Urothelium cell line (cell line): ENCODE measurements at places on chromosomes 1 and 21.

DNA sequence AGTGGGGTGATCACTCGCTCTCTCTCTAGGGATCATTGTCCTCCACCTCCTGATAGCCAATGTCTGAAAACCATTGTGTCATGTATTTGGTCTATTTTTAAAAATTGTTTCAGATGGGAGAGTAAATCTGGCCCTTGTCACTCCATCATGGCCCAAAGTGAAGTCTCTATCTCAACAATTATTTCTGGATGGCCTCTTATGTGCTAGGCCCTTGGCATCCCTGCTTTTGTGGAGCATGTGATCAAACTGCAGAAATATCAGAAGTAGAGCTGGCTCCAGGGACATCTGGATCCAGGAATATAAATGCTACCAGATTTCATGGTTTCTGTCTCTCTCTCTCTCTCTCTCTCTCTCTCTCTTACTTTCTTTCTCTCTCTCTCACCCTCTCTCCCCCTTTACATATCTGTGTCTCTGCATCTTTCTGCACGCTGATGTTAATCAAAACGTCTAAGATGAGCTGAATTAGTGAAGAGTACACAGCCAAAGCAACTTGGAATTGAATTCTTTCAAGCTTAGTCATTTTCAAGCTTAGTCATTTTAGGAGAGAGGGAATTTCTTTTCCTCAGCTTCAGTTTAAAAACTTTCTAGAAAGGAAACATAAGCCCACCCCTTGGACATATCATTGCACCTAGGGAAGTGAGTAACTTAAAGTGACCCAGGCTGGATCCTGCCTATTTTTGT lies 47.4 kb upstream of the DOCK7 start:
- DNase-seq: peak; percentile 26

DNA sequence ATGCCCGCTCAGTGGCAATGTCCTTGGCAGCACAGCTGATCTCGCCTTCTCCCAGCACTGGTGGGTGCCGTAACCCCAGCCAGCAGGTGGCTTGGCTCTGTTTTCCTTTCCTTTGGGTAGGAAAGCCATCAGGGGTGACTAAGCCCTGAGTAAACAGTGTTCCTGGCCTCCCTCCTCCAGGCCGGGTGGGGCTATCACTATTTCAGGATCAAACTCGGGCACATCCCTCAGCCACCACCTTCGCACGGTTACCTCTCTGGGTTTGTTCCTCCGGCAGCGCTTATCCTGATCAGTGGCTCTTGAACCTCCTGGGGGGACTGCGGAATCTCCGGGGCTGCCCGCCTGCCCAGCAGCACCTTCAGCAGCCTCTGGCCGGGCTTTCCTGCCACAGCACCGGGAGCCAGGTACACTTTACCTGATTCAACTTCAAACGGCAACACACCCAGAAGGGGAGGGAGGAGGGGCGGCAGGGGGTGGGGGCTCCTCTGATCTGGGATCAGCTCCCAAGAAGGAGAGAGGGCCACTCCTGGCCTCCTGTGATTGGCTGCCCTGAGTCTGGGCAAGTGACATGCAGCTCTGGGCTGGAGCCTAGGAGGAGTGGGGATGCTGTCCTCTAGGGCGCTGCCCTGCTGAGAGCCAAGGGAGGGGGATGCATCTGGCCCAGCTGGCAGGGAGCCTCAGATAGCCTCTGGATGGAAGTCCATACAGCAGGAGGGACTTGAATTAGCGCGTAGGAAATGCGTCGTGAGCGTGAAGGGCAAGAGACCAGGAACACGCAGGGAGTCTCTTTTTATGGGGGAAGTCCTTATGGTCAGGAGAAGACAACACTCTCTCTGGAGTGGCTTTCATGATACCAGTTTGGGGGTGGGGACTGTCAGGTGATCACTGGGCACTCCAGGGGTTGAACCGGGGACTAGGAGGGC lies at the start of gene ASCL5:
Gene ASCL5 (minus strand): TSS at position 353 of the 923 bp plus-strand sequence. CDS start 11,812 bp downstream, outside the sequence.
- DNase-seq: peak; percentile 88

DNA sequence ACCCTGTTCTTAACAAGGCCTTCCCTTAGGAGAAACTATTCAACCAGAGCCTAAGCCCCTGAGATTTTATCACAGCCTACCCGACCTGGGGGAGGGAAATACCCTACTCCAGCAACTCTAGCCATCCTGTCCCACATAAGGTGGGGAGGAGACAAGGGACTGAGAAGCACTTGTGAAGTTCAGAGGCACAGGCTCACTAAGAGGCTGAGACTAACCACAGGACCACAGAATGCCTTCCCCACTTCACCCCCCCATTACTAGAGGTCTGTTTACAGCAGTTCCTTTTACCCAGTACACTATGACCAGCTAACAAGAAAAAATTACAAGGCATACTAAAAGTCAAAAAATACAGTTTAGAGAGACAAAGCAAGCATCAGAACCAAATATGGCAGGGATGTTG lies 86.8 kb downstream of the TEX35 start:
- DNase-seq: no peak

GRCh38 chr1:95084317-95085176 lies 11.8 kb upstream of the ALG14 start:
- DNase-seq: peak; percentile 22

DNA sequence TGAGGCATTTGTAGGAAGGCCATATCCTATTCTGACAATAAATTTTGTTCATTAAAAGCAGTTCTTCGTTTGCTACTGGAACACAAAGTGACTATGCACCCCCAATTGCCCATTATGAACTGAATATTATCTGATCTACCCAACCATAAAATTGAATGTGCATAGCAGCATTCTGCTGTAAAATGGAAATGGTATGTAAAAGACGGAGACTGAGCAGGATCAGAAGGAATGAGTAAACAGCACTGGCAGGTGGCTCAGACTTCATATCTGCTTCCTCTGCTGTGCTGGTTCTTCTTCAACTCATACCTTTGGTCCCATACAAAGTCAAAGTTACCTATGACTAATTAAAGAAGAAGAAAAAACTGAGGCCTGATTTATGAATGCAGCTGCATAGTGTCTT lies 339.5 kb downstream of the PLA2G4A start:
- DNase-seq: no peak

DNA sequence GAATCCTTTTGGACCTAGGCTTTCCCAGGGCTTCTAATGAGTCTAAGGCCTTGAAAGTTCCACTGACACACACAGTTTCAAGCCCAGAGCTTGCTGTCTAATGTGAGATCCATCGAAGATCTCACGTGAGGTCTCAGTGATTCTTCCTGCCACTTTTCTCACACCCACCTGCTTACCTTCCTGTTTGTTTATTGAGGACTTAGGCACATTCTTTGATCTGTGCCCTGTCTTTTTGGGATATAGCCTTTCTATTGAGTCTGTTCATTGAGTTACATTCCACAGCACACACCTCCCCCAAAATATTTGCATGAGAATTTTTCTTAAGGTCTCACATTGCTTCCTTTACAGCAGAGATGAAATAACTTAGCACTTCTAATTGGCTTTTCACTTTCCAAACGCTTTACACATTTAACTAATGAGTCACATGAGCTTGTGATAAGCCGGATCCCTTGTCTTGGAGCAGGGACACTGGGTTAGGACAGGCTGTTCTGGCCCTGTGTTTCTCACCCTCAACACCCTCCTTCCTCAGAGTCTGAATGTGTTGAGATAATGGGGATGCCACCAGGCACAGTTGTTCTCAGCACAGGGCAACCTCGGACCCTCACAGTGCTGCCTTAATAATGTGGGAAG lies 288.3 kb downstream of the TM2D1 start:
- no peak for DNase-seq
